ENCODE measurements at places on chromosomes 5 and 9.

- no peak for DNase-seq
Measured at GRCh38 chr5:32388432-32389129, 56.0 kb downstream of the ZFR start.

GRCh38 chr5:7671381-7671993 is 179.4 kb downstream of the CFAP90 start:
- DNase-seq = no peak

- no peak for DNase-seq
Measured at GRCh38 chr5:84524491-84524890, 139.8 kb upstream of the EDIL3 start.

GRCh38 chr5:74977471-74977870 is 74.9 kb downstream of the GCNT4 start:
- DNase-seq = no peak

- DNase-seq = no peak
Measured at GRCh38 chr5:108481355-108481931, 99.5 kb upstream of the FBXL17 start.

GRCh38 chr5:132334812-132335211 is 34.7 kb upstream of the SLC22A5 start:
- DNase-seq = no peak

DNA sequence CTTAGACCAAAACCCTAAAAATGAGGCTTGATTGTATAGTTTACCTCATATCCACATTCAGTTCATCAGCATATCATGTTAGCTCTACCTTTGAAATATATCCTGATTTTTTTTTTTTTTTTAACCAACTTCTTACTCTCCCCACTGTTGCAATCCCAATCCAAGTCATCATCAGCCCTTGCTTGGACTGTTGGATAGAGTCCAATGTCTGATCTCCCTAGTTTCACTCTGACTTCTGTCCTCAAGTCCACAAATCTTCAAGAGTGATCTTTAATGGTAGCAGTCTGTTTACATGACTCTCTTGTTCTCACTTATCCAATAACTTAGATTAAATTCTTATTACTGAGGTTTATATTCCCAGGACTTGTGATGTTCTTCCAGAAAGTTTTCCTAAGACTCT is 30.8 kb downstream of the NAA35 start:
- no peak for DNase-seq

Measured in stimulated activated CD4-positive, alpha-beta T cell treated with anti-CD3 and anti-CD28 coated beads, Interleukin-4, amount 100 ng/mL, for 1 hour (primary cell).